Stimulated activated CD8-positive, alpha-beta memory T cell treated with anti-CD3 and anti-CD28 coated beads, Interleukin-7, amount 100 ng/mL, for 1 hour (primary cell): ENCODE measurements at places on chromosomes 4 and X.

DNA sequence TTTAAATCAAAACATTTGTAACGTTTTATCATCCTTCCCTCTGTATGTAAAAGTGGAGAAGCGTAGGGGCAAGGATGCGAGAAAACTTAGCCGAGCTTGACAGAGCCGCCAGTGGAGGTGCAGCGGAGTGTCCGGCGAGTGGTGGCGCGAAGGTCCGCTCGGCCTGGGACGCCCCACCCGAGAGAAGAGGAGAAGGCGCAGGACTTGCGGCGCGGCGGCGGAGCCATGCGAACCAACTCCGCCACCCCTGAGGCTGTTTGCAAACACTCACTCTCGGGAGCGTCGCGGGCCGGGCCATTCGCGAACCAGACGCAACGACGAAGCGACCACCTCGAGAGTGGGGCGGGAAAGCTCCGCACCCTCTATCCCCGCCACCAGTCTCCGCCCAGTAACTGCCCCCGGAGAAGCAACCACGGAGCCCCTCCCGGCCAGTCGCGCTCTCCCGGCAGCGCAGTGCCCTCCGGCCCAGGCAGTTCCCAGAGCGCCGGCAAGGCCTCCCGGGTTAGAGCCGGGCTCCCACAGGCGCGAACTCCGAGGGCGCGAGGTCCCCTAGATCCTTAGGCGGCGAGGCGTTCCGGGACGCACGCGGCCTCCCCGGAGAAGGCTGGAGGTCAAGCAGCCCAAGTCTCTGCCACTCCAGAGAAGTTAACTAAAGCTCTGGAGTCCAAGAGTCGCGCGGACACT is 2.3 kb upstream of the MAB21L2 start:
- DNase-seq, result no peak

GRCh38 chr4:78312989-78313753 is 238.4 kb upstream of the ANXA3 start:
- DNase-seq, result no peak

- DNase-seq, result no peak
Observed at GRCh38 chrX:97158269-97158668, 274.6 kb downstream of the RPA4 start.

- DNase-seq, result no peak
Observed at GRCh38 chrX:27815209-27815608, 7.4 kb downstream of the MAGEB10 start.

GRCh38 chr4:16126714-16127113 is 42.9 kb upstream of the PROM1 start:
- no peak for DNase-seq

DNA sequence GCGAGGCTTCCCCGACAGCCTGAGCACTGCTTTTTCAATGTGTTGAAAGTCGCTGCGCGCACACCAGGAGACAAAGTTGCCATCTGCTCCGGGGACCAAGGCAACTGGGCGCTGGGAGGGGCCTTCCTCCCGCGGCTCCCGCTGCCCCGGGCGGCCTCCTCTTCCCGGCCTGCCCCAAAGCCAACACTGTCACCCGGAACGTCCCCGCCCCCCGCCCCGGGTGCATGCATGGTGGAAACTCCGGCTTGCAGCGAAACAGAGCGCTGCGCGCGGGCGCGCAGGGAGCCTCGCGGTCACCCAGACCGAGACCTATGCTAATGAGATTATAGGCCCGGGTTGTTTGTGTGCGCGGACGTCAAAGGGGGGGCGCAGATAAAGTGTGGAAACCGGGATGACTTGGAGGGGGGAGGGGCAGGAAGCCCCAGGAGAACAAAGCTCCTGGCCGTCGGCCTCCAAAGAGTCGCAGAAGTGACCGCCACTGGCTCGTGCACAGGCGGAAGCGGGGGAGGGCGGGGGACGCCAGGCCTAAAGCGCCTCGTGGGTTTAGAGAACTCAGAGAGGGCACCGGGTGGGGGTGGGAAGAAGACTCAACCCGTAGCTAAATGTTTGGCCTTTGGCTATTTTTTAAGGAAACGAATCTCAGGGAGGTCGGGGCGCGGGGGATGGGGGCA is 88.8 kb downstream of the BCOR start:
- DNase-seq, result no peak

DNA sequence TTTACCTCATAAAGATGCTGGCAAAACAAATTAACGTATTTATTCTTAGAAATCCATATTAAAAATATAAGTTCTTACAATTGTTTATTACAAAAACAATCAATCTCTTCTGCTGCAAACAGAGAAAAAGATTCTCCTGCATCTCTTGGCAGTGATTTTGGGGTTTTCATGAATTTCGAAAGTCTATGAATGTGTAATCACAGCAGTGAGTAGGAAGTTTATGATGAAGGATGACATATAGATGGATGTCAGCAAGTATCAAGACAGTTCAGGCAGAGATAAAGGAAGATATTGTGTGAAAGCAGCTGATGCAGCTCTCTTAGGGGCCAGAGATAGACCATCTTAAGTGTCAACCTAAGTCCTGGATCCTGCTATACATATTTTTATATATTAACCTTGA is 196.9 kb upstream of the BANK1 start:
- no peak for DNase-seq

GRCh38 chrX:111914398-111915090 is 38.6 kb downstream of the TRPC5OS start:
- DNase-seq, result no peak

DNA sequence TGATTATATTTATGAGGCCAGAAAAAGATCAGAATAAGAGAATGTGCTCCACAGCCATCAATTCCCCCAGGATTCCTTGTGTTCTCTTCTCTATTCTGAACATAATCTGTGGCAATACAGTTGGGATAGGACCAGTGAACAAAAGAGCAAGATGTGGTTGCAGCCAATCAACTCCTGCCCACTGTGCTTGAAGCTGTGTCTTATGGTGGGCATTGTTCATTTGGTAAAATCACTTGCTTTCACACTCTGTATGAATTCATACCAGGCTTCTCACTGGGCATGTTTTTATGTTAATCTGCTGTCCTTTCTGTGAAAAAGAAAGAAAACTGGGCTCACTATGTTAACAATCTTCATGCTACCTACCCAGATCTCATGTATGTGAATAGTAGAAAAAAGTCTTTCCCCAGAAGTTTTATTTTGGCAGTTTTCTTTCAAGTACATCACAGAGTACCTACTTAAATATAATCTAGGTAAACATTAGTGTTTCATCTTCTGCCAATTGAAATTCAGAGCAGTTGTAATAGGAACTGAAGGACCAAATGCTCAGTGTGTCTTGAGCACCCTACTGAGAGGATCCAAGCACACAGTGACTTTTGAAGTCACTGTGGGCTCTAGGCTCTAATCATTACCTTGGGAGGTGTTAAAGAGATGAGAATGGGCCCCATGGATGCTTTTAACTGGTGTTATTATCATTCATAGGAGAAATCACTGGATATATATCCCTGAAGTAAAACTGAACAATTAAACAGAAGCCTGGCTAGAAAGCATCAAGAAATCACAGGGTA is 429.2 kb upstream of the TRAM1L1 start:
- no peak for DNase-seq

DNA sequence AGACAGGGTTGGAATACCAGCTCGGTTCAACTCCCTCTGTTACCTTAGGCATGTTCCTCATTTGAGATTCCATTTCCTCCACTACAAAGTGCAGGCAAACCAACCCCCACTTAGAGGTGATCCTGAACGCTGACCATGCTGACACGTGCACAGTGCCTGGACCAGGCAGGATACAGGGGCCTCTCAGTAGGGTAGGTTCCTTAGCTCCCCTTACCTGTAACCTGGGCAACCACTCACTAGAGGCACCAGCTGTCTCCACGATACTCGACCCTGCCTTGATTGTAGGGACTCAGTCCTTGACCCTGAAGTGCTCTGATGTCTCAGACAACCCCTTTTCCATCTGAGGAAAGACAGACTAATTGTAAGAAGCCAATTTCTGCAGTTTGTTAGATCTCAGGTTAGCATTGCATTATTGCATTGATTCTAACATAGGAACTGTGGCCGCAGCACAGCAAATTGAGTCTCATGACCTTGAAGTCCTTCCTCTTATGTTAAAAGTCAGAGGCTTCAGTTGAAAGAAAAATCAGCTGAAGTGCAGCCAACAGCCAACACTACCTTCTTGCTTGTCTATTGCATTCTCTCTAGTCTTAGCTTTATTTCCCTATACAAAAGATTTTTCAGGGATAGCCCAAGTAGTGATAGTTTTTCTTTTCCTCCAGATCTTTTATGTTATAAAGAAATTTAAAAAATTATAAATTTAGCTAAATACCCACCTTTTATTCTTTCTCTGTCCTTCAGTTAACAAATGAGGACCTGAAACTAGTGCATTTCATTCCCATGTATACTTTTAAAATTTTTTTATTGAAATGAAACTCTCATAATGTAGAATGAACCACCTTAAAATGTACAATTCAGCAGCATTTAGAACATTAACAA is 11.2 kb upstream of the C1QTNF7 start:
- no peak for DNase-seq

DNA sequence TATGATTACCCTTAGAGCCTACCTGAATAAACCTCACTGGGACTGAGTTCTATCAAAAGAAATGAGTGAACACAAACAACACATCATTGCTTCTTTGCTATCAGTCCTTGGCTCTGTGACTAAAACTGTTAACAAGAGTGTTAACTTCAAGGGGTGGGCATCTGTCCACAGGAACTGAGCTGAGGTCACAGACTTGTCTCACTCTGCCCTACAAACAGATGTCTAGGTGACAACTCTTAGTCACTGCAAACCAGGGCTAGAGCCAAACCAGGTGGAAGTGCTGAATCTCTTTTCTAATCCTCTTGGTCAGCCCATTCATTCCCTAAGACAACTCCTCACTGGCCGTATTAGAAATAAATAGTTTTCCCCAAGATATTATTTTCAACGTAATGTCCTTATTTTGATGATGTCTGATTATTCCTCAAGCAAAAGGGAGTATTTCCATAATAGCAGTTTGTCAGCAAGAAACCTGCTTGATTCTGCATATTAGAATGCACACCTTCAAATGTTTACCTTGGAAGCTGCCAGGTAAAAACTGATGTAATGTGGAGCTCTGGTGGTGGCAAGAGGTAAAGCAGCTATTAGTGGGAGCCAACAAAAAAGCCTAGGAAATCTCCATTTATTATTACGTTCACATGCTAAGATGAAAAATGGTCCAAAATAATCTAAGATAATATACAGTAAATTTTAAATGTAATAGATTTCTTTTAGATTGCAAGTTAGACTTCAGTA is 4.0 kb downstream of the COL25A1 start:
- no peak for DNase-seq

DNA sequence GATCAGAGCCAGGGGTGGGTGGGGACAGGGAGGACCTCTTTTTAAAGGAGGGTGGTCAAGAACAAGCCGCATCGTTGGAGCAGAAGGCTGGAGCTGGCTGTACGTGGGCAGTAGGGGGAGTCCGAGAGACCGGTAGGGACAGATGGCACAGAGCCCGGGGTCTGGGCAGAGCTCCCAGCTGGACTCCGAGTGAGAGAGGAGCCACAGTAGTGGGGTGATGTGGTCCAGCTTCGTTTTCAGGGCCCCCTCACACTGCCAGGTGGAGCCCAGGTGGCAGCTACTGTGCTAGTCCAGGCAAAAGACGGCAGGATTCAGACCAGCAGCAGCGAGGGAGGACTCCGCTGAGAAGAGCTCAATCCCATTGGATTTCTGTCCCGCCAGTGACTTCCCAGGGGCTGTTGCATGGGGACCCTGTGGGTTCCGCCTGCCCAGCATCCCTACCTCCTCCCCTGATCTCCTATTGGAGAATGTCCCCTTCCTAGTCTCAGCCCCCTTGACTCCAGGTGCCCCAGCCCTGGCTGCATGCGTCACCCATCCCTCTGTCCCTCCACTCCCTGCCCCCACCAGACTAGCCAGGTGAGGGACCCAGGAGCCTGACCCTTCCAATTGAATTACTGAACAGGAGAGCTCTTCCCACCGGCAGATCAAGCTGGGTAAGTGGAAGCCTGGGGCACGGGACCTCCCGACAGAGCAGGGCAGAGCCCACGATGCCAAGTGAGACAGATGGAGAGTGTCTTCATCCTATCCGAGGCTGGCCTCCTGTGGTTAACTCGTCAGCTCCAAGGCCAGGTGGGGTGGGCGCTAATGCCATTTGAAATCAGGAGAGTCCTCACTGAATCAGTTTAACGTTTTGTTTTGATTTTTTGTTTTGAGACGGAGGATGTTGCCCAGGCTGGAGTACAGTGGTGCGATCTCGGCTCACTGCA is 2.9 kb downstream of the ARHGAP4 start:
- DNase-seq, result no peak

DNA sequence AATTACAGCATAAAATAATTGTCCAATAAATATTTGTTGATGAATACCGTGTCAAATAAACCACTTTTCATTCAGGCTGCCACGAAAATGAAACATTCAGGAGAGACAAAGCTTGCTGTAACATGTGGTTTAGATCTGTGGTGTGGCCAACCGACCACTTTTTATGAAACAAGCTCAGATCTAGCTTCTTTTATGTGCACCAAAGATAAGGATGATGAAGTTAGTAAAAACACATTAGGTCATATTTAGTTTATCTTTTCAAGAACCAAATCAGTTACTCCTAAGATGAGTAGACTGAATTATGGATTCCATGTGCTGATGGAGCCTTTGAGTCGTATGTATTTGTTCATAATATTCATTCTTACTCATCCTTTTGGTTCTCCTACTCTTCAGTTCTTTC is 35.8 kb downstream of the STOX2 start:
- DNase-seq, result no peak

DNA sequence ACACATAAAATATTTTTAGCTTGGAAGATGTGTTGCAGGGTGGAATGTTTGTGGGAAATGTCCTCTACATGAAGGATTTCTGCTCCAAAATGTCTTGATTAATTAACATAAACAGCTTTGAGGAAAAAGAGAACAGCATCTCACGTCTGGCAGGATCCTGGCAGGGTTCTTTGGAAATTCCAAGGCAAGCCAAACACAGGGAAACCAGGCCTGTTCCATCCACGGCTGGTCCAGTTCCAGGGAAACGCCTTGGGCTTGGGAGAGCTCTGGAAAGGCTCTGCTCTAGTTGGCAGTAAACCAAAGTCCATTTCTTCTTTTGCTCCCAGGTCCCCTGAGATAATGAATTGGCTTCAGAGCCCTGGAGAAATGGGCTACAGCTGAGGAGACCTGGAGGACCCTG is 42.4 kb upstream of the GAB1 start:
- DNase-seq, result no peak

GRCh38 chrX:16589826-16590225 is 60.1 kb upstream of the S100G start:
- DNase-seq, result no peak

DNA sequence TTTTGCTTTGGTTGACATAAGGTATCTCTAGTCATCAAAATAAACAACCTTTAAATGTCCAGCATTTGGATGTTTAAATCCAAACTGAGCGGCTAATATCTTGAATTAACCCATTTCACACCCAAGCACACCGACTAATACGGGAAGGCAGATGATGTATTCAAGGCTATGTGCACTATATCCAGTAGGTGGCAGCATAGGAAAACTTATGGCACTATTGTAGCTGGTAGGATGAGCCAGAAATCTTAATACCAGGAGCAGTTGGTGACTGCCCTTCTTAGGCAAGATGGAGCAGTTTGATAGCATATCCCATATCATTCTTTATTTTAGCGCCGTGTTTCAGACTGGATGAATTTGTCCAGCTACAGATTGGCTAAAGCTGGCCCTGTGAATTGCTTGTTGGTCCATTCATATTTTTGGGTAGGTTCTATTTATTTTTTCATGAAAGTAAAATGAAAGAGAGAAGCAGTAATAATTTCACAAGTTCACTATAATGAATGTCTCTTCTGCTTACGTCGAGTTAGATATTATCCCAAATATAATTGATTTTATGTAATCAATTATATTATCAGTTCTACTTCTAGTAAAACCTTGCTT is 24.4 kb downstream of the UCHL1 start:
- DNase-seq, result no peak

GRCh38 chrX:10667143-10667542 is 46.8 kb upstream of the MID1 start:
- no peak for DNase-seq
